ENCODE measurements at places on chromosomes 5 and 9.

DNA sequence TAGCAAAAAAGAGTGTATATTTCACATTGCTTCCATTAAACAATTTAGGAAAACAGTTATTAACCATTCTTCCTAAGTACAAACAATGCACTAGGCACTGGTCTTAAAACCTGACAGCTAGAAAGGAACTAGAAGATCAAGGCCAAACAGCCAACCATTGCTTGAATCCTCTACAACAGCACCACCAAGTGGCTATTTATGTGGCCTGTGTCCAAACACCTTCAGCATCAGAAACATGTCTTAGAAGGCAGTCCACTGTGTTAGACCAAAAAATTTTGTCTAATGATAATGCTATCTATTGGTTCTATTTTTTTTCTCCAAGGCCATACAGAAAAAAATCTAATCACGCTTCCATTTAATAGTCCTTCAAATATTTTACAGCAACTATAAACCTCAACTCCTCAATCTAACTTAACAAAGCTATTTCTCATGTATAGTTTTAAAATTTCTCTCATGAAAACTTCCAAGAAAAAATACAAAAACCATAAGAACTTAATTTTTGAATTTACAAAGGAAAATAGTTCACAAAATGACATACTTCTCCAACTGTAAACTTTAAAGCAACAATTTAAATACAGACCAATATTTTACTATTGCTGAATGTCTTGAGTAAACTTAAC is 36.1 kb downstream of the CAAP1 start:
- peak; percentile 22 for DNase-seq

DNA sequence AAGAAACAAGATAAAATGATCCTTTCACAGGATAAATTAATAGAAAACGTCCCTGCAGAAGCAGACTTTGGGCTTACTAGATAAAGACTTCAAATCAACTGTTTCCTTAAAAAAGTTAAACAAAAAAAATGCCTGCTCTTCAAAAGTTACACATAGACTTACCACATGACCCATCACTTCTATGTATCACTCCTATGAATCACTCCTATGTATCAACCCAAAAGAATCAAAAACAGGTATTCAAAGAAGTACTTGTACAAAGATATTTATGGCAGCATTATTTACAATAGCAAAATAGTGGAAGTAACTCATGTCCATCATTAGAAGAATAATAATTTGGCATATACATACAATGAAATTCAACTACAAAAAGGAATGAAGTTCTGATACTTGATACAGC is 56.3 kb upstream of the PRDM9 start:
- DNase-seq: no peak

GRCh38 chr5:43981556-43981955 is 378.6 kb downstream of the NNT start:
- no peak for DNase-seq

DNA sequence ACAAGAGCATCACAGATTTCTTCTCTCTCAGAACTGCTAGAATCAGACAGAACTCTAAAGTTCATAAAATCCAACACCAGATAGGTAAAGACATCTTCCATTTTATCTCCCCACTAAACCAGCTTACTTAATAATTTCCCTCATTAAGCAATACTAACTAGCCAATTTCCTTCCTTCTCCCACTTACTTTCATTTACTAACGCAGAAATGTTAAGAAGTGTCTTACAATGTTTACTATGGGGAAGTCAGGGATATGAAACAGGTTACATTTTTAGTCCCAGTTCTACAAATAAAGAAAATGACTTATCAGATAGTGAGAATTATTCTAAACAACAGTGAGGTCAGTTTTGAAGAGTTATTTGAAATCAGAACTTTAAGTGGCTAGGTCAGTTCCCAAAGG is 236.5 kb downstream of the FBXL17 start:
- no peak for DNase-seq

- no peak for DNase-seq
Observed at GRCh38 chr9:121718084-121718483, 66.7 kb downstream of the DAB2IP start.

DNA sequence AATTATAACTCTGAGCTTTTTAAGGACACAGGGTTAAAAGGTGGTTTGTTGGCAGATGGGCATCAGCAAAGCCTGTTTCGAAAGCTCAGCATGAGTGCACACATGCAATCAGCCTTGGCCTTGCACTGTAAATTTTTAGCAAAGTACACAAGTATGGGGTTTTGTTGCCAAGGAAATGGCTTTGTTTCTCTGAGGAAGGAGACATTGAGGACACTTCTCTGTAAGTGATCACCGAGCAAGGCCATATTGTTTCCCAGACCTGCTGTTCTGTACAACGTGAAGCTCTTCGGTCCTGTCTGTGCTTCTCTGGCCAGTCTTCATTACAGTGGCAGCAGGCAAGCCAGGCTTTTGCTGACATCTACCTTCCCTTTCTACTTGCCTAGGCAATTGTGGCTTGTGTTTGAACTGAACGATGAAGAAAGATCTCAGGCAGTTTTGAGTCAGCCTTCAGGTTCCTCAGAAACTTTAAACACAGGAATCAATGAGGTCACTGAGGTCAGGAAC is 27.9 kb upstream of the GLRX start:
- no peak for DNase-seq

- DNase-seq: peak; percentile 53
Observed at GRCh38 chr9:107737987-107738743, 248.6 kb upstream of the KLF4 start.

DNA sequence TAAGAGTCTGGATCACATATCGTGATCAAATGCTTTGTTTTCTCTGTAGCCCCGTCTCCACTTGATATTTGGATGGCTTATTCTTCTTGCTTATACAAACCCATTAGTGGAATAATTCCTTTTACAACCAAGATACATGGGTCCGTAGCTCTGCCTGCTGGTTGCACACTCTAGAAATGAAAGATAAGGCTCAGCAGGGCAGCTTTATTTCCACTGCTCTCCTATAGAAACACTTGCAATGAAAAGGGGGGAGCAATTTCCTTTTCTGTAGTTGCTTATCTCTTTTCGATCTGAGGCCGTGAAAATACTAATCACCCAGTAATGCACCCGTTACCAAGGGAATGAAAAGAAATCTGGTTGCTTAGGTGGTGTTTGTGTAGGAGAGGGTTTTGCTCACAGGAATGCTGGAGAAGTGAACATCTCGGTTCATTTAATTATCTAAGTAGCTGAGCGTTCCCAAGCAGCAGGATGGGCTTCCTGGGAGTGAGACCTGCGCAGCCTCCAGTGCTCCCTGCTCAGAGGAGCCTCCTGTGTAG is 131.7 kb downstream of the ADAMTS16 start:
- DNase-seq: no peak

GRCh38 chr5:181149355-181149754 is 2.0 kb downstream of the OR2V2 start:
- DNase-seq: no peak

DNA sequence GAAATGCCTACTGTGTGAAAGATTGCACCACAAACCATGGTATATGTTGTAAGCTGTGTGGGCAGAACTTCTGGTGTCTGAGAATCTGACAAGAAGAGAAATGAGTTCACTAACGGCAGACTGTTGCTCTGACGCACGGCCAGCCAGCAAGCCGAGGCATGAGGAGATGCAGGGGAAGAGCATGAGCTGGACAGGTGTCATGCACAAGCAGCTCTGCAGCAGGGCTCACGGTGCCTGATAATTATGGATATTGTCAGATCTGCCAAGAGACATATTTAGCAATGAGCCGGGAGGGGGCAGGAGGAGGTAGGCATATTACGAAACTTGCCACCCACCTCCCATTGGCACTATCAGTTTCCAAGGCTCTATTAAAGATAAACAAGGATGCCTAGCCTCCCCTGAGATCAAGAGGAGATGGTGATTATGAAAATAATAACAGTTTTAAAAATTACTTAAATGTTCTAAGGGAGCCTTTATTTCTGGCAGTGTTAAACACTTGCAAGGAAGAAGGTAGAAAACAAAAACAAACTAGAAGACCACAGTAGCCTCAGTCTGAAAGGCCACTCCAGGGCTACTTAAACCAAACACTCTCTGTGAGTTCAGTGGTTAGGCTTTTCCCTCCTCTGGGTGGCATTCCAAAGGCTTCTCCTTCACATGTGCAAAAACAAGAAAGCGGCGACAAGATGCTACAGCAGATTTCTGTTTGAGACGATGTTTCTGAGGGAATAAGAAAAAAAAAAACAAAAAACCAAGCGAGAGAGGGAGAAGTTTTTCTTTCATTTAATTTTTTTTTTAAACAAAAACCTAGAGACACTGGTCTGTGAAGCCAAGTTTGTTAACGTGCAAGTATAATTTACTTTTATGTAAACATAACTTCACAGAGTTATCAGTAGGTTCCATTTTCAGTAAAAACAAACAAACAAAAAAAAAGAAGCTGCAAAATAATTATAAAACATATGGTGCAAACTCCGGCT is 339.5 kb downstream of the BNC2 start:
- no peak for DNase-seq

GRCh38 chr5:170097934-170098333 is 7.8 kb upstream of the FOXI1 start:
- DNase-seq: no peak

DNA sequence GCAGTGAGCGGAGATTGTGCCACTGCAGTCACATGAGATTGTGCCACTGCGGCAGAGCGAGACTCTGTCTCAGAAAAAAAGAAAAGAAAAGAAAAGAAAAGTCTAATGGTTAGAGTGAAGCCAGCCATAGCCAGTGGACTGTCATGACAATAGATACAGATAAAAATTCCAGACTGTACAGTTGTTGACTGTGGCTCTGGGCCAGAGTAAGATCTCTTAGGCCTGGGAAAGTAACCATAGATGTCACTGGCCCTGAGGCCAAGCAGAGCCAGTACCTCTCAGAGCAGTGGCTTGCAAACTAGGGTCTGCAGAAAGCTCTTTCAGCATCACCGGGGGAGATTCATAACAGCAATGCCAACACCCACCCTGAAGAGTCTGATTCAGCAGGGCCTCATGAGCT is 44.1 kb upstream of the SUB1 start:
- DNase-seq: no peak

- no peak for DNase-seq
Observed at GRCh38 chr5:79499640-79500273, 14.2 kb downstream of the HOMER1 start.

DNA sequence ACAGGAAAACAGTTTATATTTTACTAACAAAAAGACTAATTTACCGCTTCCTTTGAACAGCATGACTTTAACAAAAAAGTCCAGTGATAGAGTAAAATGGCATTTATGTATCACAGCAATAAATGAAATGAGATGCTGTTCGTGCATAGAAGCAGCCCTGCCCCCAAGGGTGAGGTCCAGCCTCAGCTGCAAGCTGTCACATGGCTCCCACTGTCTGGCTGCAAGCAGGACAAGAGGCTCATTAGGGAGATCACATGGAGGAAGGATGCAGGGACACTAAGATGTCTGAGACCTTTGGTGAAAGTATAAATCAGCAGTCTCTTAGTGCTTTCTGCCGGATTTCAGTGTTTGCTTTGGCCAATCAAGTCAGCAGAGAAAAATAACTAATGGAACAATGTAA is 23.0 kb downstream of the GDNF start:
- no peak for DNase-seq

DNA sequence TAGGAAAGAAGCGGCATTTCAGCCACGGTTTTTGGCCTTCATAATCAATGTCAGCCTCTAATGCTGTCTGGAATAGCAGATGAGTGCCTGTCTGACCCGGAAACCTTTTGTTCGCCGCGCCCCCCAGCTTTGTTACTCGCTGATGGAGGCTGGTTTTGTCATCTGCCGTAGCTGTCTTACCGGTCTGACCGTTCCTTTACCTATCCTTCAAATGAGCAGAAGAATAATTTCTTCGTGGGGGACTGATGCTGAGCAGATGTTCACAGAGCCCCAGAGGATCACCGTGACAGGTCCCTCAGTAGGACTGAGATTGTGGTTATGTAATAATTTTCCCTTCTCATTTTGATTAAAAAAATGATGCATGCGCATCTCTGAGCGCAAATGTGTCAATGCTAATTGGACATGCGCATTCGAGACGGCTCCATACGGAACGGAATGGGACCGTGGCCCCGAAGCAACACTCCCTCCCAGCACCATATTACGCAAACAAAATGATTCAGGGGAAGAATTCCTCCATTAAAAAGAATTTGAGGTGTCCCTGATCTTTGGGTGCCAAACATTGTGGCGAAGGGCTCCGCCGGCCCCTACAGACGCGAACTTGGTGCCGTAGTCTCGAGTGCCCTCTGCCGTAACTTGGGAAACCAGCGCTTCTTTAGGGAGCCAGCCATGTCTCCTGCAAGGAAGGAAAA is 27.6 kb downstream of the TLX3 start:
- no peak for DNase-seq

GRCh38 chr9:79945016-79945415 is 373.3 kb downstream of the TLE4 start:
- no peak for DNase-seq

- DNase-seq: peak; percentile 51
Observed at GRCh38 chr9:113563826-113564497, 100.4 kb downstream of the RGS3 start.

DNA sequence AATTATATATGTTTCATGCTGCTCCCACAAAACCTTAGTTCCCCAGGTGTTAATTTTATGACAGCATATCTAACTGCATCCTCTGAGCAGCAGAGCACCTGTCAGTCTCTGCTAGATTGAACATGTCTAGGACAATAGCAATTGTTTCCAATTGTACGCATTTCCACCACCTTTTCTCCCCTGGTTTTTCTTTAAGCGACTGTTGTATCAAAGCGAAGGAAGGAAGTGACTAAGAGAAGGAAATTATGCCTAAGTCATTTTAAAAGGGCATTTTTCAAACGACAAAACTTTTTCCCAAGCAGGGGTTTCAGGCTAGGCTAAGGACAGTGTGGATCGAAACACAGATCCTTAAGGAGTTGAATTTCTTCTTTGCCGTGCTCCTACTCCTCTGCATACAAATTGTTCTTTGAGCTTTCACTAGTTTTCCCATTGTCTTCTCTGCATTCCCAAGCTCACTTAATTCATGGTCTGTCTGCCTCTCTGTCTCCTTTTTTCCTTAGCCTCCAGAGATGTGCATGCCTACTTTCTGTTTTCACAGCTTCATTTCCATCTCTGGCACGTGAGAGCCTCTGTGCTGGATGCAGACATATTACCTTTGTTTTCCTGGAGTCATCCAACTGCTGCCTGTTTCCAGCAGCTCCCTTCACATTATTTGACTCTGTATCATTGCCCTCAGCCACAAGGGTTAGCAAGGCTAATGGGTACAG is 39.4 kb upstream of the STARD4 start:
- no peak for DNase-seq

- DNase-seq: no peak
Observed at GRCh38 chr5:27124590-27124989, 86.2 kb upstream of the CDH9 start.

- DNase-seq: peak; percentile 14
Observed at GRCh38 chr5:179120951-179121666, 60.9 kb downstream of the ZNF354C start.

- no peak for DNase-seq
Observed at GRCh38 chr9:86281593-86282076, 703 bp downstream of the ISCA1 start.

- DNase-seq: no peak
Observed at GRCh38 chr5:33808699-33809098, 83.1 kb downstream of the ADAMTS12 start.

Measured in colonic mucosa (tissue), 4 donors.